ENCODE measurements at places on chromosomes 6 and 20.

GRCh38 chr20:48632825-48633619 is 194.8 kb downstream of the PREX1 start:
- DNase-seq: no peak

- DNase-seq: no peak
These were observed 75.7 kb upstream of the QKI start for GRCh38 chr6:163338671-163339405.

DNA sequence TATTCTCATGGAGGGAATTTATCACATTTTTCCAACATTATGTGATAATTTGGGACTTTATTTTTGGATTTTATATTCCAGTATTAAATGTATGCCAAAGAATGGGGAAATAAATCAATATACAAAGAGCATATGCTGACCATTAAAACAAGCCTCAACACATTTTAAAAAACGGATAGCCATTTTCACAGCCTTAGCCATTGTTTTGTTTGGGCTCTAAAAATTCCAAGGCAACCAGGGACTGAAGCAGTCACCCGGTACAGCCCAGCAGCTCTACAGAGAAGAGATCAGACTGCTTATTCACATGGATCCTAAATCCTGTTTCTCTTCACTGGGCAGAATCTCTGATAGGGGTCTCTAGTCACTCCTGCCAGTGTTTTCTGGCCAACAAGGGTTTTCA is 150.2 kb upstream of the OGFRL1 start:
- no peak for DNase-seq

DNA sequence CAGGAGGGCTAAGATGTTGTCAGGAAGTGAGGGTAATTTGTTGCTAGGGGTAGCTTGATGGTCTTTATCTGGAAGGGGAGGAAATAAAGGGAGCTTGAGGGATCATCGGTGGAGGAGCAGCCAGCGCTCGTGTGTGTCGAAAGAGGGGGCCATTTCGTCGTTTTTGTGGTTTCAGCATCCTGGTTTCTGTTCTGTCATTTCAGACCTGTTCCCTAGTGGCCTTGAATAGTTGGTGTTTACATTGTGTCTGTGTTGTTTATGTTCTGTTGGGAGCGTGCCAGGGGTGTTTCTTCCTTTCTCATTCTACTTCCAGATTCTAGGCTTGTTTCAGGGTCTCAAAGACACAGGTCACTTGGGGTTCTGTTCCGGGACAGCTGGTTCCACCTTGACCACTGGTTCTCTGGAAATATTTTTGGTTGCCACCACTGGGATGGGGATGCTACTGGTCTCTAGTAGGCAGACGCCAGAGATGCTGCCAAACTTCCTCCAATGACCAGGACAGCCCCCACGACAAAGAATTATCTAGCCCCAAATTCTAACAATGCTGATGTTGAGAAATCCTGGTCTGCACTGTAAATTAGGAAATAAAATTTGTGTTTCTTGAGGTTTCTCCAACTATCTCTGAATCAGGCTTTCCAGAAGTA is 113.9 kb upstream of the NAA20 start:
- DNase-seq: no peak

DNA sequence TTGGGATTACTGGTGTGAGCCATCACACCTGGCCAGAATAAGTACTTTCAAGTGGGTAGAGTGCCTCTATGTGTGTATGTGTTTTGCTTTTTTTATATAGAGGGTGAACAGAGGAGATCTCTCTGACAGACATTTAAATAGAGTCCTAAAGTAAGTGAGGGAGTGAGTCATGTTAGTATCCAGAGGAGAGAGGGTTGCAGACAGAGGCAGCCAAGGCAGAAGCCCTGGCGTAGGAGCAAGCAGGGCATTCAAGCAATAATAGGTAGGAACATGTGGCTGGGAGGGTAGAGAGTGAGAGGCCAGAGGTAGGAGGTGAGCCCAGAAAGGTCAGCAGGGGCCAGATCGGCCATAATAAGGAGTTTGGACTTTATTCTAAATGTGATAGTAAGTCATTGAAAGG is 48.9 kb downstream of the PHF20 start:
- DNase-seq: no peak

- no peak for DNase-seq
These were observed 553.7 kb downstream of the CD83 start for GRCh38 chr6:14671261-14671681.

DNA sequence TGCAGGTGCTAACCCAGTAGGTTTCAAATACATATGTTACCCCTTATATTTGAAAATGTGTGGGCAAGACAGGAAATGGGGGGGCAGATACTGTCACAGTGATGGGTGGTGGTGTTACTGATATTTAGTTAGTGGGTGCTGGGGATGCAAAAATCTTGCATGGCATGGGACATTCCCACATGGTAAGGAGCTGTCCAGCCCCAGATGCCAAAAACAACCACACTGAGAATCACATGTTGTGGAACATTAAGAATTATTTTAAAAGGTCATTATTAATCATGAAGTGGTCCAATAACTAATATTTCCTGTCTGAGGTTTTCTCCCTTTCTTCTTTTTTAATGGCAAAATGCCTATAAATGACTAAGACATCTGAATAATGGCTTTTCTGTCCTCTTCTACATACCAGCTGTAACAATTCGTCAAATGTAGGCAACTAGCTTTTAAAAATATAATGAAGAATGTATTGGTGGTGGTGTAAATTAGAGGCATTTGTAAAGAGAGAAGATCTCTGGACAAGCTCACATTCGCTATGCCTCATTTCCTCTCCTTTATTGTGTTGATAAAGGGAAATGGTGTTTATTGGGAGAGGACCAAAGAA is 57.3 kb upstream of the SLC35B3 start:
- no peak for DNase-seq

DNA sequence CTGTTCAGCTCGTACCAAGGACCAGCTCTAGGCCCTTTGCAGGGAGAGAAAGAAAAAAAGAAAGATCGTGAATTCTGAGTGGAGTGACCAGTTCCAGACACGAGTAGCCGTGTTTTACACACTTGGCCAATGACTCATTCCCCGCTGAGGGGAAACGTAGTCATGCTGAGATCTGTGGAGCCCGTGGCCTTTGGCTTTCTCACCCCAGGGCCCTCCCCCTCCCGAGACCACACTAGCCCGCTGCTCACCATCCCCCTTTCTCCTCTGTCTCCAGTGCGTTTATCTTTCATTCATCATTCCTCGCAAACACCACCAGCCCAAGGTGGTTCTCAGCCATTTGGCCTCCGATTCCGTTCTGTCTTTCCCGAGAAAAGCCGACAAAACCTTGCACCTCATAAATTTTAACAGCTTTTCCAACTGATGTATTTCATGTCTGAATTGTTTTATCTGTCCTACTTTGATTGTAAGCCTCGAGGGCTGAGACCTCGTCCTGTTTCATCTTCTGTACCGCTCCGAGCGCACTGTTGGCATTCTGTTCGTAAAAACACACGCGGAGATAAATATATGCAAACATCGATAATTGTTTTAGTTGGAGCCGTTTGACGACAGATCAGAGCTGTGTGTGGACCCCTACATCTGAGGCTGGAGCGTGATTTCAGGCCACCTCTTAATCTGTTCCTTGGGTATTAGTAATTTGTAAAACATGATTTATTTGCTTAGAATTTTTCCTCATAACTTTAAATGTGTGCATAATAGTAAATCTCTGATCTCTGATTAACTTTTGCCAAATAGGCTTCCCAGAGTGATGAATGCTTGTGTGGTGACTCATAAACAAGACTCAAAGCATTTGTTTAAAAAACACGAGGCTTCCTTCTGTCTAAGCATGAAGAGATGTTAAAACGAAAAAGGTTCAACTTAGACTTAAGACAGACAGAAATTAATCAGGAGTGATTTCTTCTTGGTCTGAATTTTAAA is 336.6 kb downstream of the CDH4 start:
- DNase-seq: no peak

GRCh38 chr6:152094992-152095592 is 287.6 kb downstream of the ESR1 start:
- no peak for DNase-seq

All from NCI-H2081 treated with DMSO at 0.1 percent for 48 hours (cell line).